ENCODE measurements at places on chromosomes 5 and 9. TPM values are rescaled to one million over a fixed set of nuclear protein-coding genes. Genes with fewer than 3 reads are reported as not detected.

GRCh38 chr5:151598984-151599383, 7.9 kb upstream of the FAT2 start:
- no peaks in the 10 kb centered on the region for H3K4me1 ChIP-seq
- no peak overlapping the region for H3K4me3 ChIP-seq
- H3K36me3 ChIP-seq, result no peaks in the 10 kb centered on the region
- no peak for DNase-seq
- no peak overlapping the region for H3K27ac ChIP-seq

DNA sequence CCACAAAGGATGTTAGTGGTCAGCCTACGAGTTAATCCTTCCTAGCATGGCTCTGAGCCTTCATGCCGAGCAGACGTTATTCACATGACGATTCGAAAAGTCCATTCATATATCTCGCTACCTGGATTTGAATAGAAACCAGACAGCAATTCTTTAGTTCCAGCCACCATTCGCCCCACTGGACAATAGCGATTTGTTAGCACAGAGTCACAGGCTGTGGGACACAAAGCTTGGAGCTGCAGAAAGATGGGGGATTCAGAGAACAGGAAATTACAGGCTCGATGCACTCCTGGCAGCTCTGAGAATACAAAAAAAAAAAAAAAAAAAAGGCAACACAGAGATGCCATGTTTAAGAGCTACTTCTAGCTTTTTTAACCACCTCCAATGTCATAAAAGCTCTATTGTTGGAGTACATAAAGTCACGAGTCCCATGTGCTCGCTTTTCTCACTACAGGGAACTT, 110.7 kb downstream of the NR6A1 start:
- H3K27ac ChIP-seq, result peak overlapping the region; percentile 69
- H3K4me1 ChIP-seq, result peaks cover 12% of the 10 kb centered on the region
- peak overlapping the region; percentile 80 for H3K4me3 ChIP-seq
- no peaks in the 10 kb centered on the region for H3K27me3 ChIP-seq
- no peaks in the 10 kb centered on the region for H3K36me3 ChIP-seq
- DNase-seq, result no peak

DNA sequence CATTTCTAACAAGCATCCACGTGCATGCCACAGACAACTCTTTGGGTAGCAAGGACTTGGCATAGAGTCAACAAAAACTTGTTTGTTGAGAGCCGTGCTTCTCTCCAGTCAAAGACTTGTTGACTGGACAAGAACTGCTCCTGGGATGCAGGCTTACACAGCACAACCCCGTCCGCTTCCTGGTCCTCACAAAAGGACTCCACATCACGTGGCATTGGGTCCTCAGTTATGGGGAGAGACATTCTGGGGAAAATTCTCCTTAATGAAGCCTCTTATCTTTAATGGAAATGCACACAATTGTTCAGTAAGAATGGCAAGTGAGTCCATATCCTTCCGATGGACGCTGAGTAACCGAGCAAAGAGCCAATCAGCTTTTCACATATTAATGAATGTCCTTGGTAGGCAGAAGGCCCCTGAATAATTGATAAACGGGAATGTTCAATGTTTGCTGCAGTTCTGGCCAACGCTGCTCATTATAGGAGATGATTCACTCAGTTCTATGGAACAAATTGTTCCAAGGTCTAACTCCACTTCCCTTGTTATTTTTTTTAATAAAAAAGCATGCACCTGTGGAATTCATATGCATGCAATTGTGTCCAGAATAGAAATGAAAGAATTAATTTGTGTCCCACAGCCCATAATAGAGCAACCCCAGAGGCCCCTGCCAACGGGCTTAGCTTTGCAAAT, 97.0 kb upstream of the ZNF366 start:
- no peak overlapping the region for H3K4me3 ChIP-seq
- no peak for DNase-seq
- no peaks in the 10 kb centered on the region for H3K36me3 ChIP-seq
- H3K4me1 ChIP-seq, result peaks cover 18% of the 10 kb centered on the region
- H3K27me3 ChIP-seq, result no peaks in the 10 kb centered on the region

DNA sequence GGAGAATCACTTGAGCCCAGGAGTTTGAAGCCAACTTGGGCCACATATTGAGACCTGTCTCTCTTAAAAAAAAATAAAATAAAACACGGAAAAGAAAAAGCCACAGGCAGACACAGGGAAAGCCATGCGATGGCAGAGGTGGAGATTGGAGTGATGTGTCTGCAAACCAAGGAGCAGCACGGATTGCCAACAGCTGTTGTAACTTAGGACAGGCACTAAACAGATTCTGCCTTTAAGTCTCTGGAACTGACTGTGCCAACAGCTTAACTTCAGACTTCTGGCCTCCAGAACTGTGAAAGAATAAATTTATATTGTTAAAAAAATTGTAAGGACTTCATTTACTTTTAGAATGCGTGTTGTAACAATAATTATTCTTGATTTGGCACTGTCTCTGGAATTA, 318.5 kb upstream of the CHD1 start:
- no peaks in the 10 kb centered on the region for H3K36me3 ChIP-seq
- no peaks in the 10 kb centered on the region for H3K27me3 ChIP-seq
- DNase-seq, result no peak
- no peak overlapping the region for H3K27ac ChIP-seq
- H3K4me3 ChIP-seq, result no peak overlapping the region

DNA sequence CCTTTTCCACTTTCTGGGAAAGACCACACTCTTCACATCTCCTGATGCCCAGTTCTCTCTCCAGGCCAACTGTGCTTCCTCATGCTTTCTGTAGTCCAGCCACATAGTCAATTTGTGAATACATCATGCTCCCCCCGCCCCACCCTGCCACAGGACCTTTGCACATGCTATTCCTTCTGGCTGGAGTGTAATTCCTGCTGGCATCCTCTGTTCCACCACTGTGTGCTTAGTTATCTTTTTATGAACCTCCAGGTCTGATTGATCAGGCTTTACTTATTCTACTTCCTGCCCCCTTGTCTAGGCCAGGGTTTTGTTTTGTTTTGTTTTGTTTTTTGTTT, 372.6 kb upstream of the RIOK2 start:
- no peaks in the 10 kb centered on the region for H3K4me1 ChIP-seq
- H3K27me3 ChIP-seq, result no peaks in the 10 kb centered on the region
- no peak for DNase-seq
- H3K27ac ChIP-seq, result no peak overlapping the region

- no peaks in the 10 kb centered on the region for H3K27me3 ChIP-seq
- H3K27ac ChIP-seq, result no peak overlapping the region
- no peaks in the 10 kb centered on the region for H3K4me1 ChIP-seq
- no peak for DNase-seq
Measured at GRCh38 chr9:90343366-90343765, 299.3 kb downstream of the DIRAS2 start.

DNA sequence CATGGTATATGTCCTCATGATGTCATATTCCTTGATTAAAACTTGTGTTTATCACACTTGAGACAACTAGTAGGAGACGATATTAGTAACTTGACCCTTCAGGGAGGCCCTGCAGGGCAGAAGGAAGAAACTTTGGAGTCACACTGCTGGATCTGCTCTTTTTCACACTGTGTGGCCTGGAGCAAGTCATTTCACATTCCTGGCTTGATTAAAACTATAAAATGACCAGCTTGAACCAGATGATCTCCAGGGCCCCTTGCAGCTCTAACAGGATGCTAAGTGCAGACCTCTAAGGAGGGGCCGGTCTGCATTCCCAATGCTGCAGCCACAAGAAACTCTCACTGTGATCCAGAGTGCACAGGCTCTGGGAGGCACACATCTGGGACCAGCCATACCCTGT, 146.4 kb upstream of the ZNF366 start:
- H3K27me3 ChIP-seq, result no peaks in the 10 kb centered on the region
- H3K4me1 ChIP-seq, result no peaks in the 10 kb centered on the region
- no peaks in the 10 kb centered on the region for H3K36me3 ChIP-seq
- DNase-seq, result no peak

DNA sequence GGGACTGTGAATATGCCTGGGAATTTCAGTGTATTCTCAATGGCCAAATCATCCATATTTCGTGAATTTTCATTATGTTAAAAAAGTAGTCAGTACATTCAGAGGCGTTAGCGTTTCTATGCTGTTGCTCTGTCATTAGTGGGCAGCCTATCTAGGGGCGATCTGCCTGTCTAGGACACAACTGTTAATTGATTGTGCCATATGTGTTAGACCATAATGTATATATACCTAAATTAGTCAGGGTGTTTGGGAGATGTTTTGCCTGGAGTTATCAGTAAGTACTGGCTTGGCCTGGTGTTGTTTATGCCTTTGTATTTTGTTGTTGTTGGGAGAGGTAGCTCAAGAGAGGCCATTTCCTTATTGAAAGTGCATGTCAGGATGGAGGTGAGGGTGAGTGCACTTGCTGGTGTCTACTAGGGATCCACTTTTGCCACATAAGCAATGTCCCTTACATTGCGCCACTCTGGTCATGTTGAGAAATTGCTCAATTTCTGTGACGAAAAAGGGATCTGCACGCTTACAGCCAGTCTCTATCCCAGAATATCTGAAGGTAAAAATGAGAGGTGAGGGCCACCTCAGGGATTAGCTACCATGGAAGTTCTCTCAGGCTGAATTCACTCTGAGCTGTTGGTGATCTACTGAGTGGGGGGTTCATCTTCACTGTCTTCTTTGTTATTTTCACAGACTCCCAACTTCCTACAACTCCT, 123.3 kb downstream of the ST8SIA4 start:
- peaks cover 8% of the 10 kb centered on the region for H3K4me1 ChIP-seq
- H3K27ac ChIP-seq, result no peak overlapping the region
- DNase-seq, result no peak
- no peaks in the 10 kb centered on the region for H3K27me3 ChIP-seq
- peak overlapping the region; percentile 53 for H3K4me3 ChIP-seq
- H3K36me3 ChIP-seq, result no peaks in the 10 kb centered on the region

Gene SLC1A1
- total RNA-seq, result 3.7 TPM

DNA sequence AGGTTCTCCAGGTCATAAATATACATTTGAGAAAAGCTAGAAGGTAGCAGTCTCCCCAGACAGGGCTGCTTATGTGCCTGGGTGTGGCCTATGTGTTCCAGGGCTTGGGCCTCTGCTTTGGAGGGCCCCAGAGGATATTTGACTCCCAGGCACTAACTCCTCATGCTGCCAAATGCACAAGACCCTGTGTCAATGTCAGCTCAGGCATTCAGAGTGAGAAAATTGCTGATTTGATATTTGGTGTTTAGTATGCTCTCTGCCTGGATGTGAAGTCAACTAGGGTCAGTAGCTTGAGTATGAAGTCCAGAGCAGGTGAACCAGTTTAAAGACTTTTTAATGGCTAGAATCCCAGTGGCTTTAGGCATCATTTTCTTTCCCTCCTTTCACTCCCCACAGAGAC, 57.5 kb upstream of the IL7R start:
- H3K27me3 ChIP-seq, result no peaks in the 10 kb centered on the region
- no peak overlapping the region for H3K27ac ChIP-seq
- H3K36me3 ChIP-seq, result no peaks in the 10 kb centered on the region

- no peaks in the 10 kb centered on the region for H3K36me3 ChIP-seq
- no peak for DNase-seq
- no peaks in the 10 kb centered on the region for H3K4me1 ChIP-seq
- no peak overlapping the region for H3K27ac ChIP-seq
Measured at GRCh38 chr5:160837749-160838593, 14.0 kb downstream of the ATP10B start.

Gene SPINK4
- not detected for total RNA-seq

GRCh38 chr5:97545446-97545845, 362.4 kb upstream of the RIOK2 start:
- no peak overlapping the region for H3K27ac ChIP-seq
- no peak overlapping the region for H3K4me3 ChIP-seq
- no peak for DNase-seq
- no peaks in the 10 kb centered on the region for H3K4me1 ChIP-seq

Data from thoracic aorta (tissue), 2 donors.